RCC 7860 (cell line): ENCODE measurements at places on chromosomes 11 and 22.

- DNase-seq = no peak
Observed at GRCh38 chr11:96229354-96229977, 113.5 kb downstream of the MAML2 start.

- no peak for DNase-seq
Observed at GRCh38 chr11:1025410-1026162, 10.9 kb downstream of the MUC6 start.

GRCh38 chr11:74739546-74740270, 8.5 kb upstream of the CHRDL2 start:
- DNase-seq = peak; percentile 30

GRCh38 chr11:3738241-3738640, 59.1 kb downstream of the NUP98 start:
- DNase-seq = no peak

GRCh38 chr11:786235-787083, 3.4 kb downstream of the CEND1 start:
- no peak for DNase-seq

- DNase-seq = no peak
Observed at GRCh38 chr11:96483374-96483955, 93.7 kb downstream of the JRKL start.

GRCh38 chr11:11373934-11374333, 20.9 kb upstream of the CSNK2A3 start:
- DNase-seq = no peak
